ENCODE measurements at places on chromosomes 3 and 15.

DNA sequence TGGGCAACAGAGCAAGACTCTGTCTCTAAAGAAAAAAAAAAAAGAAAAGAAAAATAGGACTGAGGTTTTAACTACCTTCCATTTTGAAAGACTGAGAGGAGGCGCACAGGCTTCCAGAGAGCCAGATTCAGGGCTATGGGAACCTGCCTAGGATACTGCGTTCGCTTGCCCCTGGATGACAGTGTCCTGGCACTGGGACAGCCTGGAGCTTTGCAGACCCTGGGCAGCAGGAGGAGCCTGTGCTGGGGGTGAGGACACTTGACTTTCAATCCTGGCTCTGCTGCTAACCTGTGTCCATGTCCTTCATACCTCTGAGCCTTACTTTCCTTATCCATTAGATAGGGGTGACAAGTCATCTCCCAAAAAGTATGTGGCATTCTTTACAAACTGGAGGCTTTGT is 31.2 kb downstream of the CD276 start:
- DNase-seq = no peak

DNA sequence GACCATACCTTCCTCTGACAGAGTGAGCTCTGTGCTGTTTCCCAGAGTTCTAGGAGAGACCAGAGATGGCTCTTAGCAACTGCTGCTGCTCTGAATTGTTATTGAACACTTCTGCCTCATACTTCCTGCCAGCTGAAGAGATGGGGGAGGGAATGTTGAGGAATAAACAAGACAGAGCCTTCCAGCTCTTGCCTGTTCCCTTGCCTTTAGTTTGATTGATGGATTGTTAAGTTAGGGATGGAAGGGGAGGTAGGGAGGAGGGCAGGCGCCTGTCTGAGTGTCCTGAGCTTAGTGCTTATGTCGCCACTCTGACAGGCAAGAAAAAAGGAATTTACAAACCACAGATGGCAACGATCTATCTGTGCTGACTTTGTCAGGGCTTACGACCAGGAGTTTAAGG is 42.8 kb downstream of the ZNF609 start:
- no peak for DNase-seq

- no peak for DNase-seq
Measured at GRCh38 chr3:181879926-181880325, 168.2 kb downstream of the SOX2 start.

GRCh38 chr3:129616713-129617112 is 10.2 kb upstream of the PLXND1 start:
- no peak for DNase-seq

DNA sequence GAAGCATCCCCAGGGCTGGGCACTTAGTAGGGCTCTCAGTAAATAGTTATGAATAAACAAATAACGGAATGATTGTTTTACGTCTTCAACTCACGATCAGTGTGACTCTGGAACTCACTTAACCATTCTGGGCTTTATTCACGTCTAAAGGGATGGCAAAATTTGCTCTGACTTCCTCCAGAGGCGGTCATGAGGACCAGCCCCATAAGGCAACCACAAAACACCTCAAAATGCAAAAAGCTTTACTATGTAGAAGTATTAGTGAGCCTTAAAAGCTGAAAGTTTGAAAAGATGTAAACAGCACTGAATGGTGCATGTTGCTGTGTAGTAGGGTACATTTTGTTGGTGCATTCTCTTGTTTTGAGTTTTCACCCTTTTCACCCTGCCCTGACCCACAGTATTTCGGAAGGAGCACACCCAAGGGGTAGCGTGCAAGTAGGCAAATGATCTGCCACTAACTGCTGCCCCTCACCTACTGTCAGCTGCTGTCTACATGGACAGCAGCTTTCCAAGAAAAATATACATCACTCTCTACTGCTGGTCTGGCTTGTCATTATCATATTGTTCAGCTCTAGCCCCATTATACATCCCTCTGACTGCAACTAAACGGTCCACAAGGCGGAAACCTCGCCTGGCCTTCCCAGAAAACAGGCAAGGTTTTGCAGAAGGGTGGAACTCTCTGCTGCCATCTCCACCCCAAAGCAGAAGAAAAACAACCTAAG is 308.5 kb upstream of the PROK2 start:
- no peak for DNase-seq

DNA sequence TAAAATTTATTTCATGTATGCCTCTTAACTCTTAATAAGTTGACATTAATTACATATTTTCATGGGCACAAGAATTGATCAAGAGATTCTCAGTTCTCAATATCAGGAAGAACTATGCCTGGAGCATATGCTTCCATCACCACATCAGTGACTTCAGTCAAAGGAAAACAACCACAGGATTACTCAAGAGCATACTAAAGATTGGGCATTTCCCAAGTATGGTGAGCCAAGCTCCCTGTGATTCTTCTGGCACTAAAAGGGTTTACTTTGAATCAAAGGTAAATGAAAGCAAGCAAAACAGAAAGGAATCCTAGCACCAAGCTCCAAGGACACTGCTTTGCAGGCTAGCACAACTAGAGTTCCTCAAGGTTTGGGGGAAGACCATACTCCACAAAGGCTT is 44.6 kb downstream of the FMN1 start:
- no peak for DNase-seq

GRCh38 chr15:40252438-40253166 is 13.7 kb downstream of the PAK6 start:
- no peak for DNase-seq

DNA sequence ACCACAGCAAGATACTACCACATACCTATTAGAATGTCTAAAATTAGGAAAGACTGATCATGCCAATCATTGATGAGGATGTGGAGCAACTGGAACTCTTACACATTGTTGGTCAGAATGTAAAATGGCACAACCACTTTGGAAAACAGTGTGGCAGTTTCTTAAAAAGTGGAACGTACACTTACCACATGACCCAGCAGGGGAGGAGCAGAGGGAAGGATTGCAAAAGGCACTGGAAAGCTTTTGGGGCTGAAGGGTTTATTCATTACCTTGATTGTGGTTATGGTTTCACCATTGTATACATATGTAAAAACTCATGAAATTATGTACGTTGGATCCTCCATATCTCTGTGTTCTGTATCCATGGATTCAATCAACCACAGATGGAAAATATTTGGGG is 3.3 kb upstream of the EHD4 start:
- DNase-seq = no peak

DNA sequence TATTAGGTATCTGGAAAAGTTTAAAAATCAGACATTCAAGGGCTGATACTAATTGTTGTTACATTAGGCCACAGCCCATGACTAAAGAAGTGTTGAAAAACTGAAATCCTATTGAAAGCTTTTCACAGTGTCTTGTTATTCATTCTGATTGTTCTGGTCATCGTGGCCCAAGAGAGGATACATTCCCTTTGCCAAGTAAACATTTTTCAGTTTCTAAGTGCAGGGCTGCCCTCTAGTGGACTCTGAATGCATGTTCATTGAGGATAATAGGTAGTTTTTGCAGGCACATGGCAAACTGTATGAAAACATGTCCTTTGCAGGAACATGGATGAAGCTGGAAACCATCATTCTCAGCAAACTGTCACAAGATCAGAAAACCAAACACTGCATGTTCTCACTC is 181.1 kb downstream of the MYRIP start:
- DNase-seq = no peak

GRCh38 chr3:23550402-23550801 is 255.4 kb upstream of the UBE2E1 start:
- no peak for DNase-seq

- no peak for DNase-seq
Measured at GRCh38 chr3:17908399-17909191, 166.2 kb upstream of the TBC1D5 start.

DNA sequence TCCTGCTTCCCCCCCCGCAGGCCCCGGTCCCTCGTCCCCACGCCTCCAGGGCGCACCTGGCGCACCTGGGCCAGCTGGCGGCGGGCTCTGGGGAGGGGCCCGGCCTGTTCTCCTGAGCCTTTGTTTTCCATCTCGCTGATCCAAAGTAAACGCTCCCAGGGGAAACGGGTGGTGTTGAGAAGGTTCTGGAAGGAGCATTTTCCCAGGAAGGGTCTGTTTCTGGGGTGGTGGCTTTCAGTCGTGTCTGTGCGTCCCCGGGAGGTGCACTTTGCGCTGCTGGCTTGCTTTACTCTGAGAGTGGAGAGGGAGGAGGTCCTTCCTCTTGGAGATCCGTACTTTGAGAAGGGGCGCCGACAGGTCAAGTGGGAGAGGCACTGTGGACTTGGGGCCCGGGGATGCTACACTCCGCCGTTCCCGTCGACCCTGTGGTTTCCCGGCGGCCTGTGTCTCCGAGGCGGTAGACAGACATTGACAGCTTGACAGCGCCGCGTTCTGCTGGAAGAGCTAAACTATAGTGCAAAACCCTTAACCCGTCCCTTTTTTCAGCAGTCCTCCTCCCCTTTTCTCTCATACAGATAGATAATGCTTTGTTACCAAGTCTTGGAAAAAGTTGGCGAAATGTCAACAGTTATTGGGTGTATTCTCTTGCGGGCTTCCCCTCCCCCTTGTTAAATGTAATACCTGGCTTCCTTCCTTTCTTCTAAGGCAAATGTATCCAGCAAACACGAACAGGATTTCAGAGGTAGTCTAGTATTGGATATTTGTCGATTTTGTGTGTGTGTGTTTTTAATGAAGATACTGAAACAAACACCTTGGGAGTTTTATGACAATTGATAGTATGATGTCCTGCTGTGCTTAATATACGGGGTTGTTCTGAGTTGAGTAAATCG is 6.5 kb downstream of the TPM1 start:
- DNase-seq = no peak

DNA sequence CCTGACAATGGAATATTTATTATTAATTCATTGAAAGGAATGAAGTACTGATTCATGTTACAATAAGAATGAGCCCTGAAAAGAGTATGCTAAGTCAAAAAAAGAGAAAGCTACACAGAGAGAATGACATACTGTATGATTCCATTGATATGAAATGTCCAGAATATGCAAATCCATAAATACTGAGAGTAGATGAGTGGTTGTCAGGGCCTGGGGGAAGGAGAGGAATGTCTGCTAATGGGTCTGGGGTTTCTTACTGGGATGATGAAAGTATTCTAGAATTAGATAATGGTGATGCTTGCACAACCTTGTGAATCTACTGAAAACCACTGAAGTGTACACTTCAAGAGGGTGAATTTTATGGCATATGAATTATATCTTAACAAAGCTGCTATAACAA is 79.9 kb upstream of the HACD2 start:
- no peak for DNase-seq

- no peak for DNase-seq
Measured at GRCh38 chr3:21876782-21877181, 125.8 kb upstream of the ZNF385D start.

DNA sequence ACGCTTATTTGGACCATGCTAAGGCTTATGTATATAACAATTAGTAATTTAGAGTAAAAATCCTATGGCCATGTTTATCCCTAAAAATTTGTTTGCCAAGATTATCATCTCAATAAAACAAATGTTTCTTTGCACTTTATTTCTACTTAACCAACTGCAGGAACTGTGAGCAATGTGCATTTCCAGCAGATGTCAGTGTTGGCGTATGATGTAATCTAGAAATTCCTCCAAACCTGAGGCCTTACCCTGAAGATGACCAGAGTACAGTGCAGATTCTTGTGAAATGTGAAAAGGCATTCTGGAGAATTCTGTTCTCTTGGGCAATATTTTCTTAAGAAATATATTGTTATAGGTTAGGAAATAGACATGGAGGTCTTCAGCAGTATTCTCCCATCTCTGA is 205.9 kb downstream of the MBNL1 start:
- DNase-seq = no peak

- DNase-seq = no peak
Measured at GRCh38 chr3:6862041-6862879, 1.3 kb downstream of the GRM7 start.

GRCh38 chr3:8637348-8637747 is 7.2 kb downstream of the SSUH2 start:
- DNase-seq = no peak

DNA sequence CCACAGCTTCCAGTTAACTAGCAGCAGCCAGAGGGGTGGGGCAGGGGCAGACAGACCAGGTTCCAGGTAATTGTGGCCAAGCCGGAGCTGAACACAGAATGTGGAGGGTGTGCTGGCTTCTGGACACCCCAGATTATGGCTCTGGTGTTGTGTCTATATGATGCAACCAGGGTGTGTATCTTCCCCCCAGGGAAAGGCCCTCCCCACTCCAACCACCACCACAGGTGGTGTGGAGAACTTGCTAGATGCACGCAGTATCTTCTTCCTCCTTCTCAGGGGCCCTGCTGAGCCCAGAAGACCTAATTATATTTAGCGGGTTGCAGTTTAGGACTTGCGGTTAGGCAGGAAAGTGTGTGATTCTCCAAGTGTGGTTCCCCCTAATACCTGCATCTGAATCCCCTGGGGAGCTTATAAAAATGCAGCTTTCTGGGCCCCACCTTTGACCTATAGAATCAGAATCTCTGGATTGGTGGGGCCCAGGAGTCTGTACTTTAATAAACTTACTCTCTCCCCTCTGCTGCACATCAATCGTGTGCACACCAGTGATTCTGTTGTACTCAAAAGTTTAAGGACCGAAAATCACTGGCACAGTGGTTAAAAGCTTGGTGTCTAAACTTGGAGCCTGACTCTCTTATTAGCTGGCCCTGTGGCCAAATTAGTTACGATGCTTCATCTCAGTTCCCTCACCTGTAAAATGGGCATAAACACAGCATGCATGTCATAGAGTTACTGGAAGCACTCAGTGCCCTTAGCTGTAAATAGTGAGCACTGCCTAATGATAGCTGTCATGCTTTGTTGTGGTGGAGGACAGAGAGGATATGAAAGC is 379.1 kb upstream of the PROK2 start:
- DNase-seq = no peak

- DNase-seq = no peak
Measured at GRCh38 chr3:135964160-135964955, 1.2 kb upstream of the PPP2R3A start.

GRCh38 chr15:95709959-95710695 is 620.4 kb upstream of the NR2F2 start:
- DNase-seq = no peak

DNA sequence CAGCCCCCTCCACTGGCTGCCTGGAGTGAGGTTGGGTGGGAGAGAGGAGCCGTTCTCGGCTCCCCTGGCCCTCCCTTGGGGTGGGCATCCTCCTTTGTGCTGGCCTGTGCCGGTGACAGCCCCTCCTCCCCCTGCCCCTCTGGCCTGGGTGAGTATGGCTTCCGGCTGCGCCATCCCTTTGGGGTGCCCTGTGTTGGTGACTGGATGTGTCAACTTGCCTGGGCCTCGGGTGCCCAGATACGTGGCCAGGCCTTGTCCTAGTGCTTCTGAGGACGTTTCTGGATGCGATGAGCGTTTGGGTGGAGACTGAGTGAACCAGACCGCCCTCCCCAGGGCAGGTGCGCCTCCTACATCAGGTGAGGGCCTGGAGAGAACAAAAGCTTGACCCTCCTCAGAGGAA is 59.7 kb downstream of the PLXNA1 start:
- DNase-seq = no peak
